Anterior cingulate cortex (tissue), 58 donors: ENCODE measurements at places on chromosomes 13 and 19.

DNA sequence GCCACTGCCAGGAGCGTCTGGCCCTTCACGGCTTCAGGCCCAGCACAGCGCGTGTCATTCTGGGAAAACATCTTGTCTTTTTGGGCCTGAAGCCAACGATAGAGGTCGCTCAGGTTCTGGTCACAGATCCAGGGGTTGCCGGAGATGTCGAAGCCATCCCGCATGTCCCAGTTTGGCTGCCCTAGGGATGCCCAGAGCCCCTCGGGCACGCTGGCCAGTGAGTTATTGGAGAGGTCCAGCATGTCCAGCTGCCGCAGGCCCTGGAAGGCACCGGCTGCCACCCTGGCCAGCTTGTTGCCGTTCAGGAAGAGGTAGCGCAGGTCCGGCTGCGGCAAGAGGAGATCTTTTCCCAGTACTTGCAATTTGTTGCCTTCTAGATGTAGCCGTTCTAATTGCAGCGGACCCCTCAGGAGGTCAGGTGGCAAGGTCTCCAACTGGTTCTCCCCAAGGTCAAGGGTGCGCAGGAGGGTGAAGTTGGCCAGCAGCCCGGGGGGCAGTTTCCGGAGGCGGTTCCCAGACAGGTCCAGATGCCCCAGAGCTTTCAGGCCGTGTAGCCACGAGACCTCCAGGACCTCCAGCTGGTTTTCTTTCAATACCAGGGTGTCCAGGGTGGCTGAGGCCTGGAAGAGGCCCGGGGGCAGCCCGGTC, 1.8 kb downstream of the LRG1 start:
- DNase-seq, result no peak

GRCh38 chr13:47480121-47480520, 521.0 kb downstream of the SUCLA2 start:
- no peak for DNase-seq

DNA sequence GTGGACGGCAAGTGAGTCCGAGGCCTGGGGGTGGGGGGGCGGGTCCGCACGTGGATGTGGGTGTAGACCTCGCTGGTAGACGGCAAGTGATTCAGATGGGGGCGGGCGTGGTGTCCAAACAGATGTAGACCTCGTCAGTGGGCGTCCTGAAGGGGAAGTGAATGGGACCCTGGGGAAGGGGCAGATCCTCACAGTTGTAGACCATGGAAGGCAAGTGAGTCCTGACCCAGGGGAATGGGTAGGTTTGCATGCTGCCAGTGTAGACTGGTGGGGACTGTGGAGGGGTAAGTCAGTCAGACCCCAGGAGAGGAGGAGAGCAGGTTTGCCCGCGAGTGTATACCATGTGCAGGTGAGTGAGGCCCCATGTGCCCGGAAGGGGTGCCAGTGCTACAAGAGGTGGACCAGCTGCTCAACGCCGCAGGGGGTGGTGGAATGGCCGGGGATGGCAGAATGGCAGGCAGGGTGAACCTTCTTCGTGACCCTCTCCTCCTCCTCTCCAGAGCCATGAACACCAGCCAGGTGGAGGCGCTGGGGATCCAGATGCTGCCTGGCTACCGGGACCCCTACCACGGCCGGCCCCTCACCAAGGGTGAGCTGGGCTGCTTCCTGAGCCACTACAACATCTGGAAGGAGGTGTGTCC, 22.1 kb downstream of the COLGALT1 start:
- no peak for DNase-seq

- no peak for DNase-seq
Observed at GRCh38 chr19:41521931-41522555, 53.9 kb upstream of the CEACAM21 start.

DNA sequence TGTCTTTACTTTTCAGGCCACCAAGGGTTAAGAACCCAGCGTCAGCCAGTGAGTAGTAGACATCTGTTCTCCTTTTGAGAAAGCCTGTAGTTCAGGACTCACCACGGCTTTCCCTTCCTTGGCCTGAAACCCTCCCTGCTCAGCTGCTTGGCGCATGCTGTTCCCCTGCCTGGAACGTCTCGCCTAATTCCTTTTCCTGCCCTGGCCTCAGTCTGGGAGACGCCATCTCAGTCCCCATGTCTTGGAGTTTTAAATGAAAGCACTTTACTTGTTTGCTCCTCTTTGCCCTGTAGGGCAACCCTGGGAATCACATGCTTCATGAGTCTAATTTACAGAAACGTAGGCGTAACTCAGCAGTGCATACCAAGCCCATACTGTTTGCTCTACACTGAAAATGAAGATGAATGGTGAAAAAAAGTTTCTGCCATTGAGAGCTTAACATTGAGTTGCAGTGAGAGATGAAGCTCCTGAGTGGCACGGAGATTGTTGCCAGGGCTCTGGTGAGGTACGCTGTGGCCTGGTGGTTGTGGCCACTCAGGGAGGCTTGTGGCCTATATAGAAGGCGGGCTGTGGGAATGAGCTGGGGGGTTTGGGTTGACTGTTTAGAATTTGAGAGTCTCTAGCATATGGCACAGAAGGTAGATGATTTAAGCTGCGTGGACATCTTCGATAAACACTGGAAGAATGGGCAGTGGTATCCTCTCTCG, 52.8 kb downstream of the GATAD2A start:
- DNase-seq, result no peak

GRCh38 chr19:29875931-29876330, 64.1 kb downstream of the CCNE1 start:
- no peak for DNase-seq

- no peak for DNase-seq
Observed at GRCh38 chr19:28020619-28021258, 1192.2 kb downstream of the UQCRFS1 start.

DNA sequence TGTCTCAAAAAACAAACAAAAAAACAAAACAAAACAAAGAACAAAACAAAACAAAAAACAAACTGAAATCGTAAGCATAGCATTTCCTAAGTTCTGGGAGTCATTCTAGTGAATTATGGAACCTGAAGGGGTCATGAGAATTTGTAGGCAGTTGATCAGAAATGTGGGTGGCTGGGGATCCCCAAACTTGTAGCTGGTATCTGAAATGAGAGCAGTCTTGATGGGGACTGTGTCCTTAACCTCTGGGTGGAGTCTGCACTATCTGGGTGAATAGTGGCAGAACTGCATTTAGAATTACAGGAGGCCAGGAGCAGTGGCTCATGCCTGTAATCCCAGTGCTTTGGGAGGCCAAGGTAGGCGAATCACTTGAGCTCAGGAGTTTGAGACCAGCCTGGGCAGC, 6.1 kb downstream of the CLEC4G start:
- no peak for DNase-seq

DNA sequence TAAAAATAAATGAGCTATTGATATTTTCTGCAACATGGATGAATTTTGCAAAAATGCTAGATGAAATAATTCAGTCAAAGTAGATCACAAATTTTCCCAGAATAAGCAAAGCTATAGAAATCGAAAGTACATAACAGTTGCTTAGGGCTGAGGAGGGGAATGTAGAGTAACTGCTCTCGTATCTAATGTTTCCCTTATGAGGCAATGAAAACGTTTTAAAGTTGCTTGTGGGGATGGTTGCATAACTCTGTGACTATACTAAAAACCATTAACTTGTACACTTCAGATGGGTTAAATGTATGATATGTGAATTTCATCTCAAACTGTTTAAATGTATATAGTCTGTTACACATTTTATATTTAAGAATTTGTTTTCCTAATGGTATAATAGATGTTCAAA, 231.7 kb downstream of the GGACT start:
- no peak for DNase-seq

DNA sequence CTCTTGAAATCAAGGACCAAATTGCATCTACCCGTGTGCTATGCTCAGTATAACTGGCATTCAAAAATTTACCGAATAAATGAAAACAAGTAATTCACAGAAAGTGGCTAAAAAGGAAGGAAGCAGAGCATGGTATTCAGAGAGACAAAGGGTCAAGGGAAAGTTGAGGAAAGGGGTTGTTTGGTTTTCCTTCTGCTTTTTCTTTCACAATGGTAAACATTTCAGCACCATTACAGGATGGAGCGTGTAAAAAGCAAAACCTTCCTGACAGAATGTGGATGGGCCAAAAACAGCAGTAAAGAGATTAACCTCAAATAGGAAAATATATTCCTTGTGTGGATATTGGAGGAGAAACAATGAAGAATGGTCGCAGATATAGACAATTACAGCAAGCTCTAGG, 14.8 kb downstream of the DIAPH3 start:
- no peak for DNase-seq

- DNase-seq, result no peak
Observed at GRCh38 chr19:49710372-49710951, 19.5 kb downstream of the CPT1C start.

DNA sequence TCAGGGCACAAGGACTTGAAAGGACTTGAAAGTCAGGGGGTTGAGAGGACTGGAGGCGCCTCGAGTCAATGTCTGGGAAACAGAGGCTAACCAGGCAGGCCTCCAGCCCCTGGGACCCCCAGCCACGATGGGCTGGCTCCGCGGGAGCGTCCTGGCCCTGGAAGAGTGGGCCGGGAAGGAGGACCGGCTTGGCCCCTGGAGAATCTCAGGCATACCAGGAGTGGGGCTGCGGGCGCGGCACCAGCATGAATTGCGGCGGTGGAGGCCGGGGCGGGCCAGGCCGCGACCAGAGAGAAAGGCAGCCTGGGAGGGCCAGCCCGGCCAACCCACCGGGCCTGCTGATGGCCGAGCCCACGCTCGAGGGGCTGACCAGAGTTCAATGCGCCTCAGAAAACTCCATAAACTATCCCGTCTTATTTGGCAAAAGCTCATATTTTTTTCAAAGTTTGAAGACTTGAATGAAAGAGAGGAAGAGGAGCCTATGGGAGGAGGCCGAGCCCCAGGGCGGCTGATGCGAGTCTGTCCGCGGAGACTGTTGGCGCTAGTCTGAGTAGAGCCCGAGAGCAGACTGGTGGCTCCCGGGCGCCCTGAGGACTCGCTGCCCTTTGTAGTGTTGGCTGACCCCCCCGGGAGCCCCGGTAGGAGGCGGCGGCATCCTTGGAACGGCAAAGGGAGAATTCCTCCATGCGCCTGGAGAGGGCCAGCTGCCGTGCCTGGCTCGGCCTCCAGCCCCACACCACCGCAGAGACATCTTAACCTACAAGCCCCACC, 68.0 kb downstream of the MLLT1 start:
- no peak for DNase-seq

DNA sequence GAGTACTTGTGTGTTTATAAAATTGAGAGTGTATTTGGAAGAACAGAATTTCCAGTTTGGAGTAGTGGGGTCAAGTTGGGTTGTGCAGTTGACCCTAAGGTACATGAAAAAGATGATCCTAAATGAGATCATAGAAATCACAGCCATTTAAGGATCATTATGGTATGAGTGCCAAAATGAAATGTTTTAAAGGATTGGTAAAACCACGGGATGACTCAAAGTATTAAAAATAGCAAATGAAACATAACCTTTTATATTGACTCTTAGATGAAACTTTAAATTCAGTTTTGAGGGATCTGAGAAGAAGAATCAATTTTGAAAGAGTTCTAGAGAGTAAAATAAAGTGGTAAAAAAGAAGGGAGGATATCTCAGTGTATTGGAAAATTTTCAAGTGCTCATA, 773.8 kb downstream of the GPC5 start:
- no peak for DNase-seq

DNA sequence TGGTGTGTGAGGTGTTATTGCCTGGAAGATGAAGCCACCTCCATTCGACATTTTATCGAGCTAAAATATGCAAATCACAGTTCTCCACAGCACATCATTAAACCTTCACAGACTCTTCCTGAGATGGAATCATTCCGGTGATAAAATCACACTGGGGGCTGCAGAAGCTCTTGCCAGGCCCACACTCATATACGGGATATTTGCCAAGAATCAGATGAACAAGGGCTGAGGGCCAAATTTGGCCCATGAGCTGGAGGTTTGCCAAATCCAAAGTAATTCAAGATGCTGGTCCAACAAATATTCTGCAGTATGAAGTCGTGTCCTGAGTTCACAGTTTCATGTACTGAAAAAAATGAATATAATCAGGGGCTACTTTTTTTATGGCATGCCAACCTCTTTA, 16.7 kb upstream of the RXFP2 start:
- no peak for DNase-seq

DNA sequence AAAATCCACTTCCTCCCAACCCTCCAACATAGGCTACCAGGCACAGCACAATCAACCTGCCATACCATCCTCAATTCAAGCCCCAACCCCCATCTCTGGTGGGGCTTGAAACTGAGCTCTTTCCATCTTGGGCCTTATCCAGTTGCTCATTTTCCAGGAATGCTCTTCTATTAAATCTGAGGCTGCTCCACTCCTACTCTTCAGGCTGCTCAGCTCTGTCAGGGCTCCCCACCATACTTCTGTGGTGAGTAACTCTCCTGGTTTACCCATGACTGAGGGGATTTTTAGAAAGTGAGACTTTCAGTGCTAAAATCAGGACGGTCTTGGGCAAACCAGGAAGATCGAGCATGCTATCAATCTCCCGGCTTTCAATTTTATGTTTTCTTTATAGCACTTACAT, 512.8 kb downstream of the LMO7 start:
- no peak for DNase-seq

DNA sequence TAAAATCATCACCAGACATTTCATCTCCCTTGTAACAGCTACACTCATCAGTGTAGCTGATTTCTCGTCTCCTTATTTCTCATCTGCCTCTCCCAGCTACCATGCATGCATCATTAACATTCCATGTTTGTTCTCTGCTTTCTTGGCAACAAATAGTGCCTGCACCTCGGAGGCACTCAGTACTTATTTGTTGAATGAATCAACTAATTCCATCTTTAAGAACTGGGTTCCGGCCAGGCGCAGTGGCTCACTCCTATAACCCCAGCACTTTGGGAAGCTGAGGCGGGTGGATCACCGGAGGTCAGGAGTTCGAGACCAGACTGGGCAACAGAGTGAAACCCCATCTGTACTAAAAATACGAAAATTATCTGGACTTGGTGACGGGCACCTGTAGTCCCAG, 63.9 kb upstream of the GTF3A start:
- DNase-seq, result no peak

- DNase-seq, result no peak
Observed at GRCh38 chr19:30156646-30157045, 214.6 kb downstream of the URI1 start.

DNA sequence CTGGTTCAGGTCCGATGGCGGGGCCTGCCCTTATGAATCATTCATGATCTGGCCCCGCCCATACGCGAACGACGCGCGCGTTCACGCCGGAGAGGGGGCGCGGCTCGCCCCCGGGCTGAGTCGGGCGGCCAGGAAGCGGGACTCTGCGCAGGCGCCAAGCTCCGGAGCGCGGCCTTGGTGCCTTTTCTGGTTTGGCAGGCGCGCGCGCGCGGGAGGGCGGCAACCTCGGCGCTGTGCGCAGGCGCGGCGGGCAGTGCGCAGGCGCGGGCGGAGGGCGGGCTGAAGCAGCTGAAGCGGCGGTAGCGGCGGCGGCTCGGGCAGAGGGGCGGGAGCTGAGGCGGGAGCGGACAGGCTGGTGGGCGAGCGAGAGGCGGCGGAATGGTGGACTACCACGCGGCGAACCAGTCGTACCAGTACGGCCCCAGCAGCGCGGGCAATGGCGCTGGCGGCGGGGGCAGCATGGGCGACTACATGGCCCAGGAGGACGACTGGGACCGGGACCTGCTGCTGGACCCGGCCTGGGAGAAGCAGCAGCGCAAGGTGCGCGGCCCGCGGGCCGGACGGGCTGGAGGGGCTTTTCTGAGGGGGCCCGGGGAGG, at the start of gene ACTN4:
Gene ACTN4, plus strand, starts transcription at position 282 of the 598 bp plus-strand sequence. Its CDS starts 97 bp downstream, at position 379.
- peak; percentile 87 for DNase-seq
